Skeletal muscle cell (primary cell): ENCODE measurements at places on chromosomes 3 and 15.

DNA sequence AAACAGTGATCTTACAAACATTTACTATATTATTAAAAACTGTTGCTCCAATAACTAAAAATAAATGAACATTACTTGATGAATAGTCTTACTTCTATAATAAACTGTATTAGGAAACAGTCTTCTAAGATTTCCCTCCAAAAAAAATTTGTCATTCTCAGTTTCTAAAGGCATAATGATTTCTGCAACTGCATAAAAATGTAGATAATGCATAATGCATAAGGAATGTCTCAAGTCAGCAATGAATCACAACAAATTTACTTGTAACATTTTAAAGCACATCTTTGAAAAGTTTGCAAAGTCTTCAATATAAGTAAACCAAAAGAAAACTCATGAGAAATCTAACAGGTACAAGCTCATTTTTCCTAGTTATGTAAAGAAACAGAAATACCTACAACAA lies 113.5 kb downstream of the VPS13C start:
- DNase-seq = no peak

DNA sequence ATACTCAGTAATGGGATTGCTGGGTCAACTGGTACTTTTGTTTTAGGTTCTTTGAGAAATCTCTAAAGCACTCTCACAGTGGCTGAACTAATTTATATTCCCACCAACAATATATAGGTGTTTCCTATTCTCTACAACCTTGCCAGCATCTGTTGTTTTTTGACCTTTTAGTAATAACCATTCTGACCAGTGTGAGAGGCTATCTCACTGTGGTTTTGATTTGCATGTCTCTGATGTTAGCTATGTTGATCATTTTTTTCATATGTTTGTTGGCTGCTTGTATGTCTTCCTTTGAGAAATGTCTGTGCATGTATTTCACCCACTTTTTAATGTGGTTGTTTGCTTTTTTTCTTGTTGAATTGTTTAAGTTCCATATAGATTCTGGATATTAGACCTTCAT lies 98.2 kb upstream of the DCBLD2 start:
- no peak for DNase-seq

GRCh38 chr15:53978253-53978906 lies at the start of gene UNC13C:
Gene UNC13C, plus strand, starts transcription at chr15:53978441. Its CDS starts 34,463 bp downstream, at chr15:54012904.
- no peak for DNase-seq

DNA sequence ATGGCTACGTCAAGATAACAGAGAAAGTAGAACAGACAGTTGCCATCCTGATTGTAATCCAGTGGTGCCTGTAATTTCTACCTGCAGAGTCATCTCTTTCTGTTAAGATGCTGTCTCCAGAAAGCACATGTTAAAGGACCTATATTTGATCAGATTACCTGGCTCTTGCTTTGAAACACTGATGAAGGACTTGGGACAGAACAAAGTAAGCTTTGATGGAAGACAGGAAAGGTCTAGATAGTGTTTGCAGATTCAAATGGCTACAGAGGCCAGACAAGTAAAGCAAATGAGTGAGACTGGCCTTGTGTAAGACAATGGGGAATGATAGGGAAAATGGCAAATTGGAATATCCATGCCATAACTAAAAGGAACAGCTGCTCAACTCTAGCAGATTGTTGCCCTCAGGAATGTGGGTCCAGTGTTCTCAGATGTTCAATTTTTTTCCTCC lies 1.8 kb upstream of the GSK3B start:
- no peak for DNase-seq

DNA sequence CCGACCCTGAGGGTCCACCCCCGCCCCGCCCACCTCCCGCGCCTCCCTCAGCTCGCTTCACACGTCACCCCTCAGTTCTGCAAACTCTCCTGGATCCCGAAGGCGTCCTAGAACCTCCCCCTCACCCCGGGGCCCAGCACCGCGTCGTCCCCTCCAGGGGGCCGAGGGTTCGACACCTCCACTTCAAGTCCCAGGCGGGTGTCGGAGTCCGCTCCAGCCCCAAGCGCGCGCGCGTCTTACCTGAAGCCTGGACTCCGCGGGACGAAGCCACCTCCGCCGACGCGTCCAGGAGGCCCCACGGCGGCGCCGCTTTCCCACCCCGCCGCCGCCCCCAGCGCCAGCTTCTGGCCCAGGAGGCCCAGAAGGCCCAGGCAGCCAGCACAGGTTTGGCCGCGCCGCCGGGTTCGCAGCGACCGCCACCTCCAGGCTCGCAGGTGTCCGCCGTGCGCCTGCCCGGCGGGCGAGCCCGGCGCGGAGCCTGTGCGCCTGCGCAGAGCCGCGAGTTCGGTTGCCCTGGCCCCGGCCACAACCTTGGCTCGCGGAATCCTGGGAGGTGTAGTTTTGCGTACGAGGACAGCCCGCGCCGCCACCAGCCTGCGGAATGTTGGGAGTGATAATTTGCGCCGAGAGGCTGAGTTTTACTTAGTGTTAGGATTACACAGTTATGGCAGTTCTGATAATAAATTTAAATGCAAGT lies at the start of gene POMGNT2:
TSS of gene POMGNT2 (minus strand) at position 484 of the 697 bp plus-strand sequence. CDS start 24,648 bp downstream, outside the sequence.
- peak; percentile 25 for DNase-seq

DNA sequence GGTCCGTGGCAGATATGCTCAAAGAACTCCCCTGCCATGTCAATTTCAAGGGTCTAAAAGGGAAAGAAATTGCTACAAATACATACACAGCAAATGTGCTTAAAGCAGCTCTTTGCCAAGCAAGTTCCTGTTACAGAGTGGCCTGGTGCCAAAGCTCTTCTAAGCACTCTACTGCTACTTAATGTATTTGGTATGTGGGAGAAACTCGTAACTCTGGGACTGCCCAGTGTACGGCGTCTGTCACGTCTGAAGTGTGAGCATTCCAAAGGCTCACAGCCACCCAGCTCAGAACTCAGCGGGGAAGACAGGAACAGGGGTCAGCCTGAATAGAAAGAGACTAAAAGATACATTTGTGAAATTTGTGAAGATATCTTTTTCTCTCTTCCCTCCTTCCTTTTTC lies 54.6 kb downstream of the RBMS3 start:
- DNase-seq = peak; percentile 96

DNA sequence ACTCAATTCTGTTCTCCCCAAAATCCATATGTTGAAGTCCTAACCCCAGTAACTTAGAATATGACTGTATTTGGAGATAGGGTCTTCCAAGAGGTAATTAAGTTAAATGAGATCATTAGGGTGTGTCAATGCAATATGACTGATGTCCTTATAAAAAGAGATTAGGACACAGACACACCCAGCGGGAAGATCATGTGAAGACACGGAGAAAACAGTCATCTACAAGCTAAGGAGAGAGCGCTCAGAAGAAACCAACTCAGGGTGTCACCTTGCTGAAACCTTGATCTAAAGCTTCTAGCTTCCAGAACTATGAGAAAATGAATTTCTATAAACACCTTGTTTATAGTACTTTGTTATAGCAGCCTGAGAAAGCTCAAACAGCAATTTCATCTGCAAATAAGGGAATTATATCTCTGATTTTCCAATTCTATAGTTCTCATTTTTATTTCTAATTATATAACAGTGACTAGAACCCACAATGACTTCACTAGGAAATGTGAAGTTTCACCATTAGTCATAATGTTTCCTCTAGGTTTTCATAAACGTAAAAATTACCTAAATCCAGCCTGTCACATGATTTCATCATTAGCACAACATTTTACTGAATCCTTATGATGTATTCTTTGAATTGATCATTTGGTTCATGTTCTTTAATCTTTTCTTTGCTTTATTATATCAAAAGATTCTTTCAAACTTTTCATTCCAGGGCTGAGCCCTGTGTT lies 459.1 kb upstream of the MDFIC2 start:
- peak; percentile 24 for DNase-seq

DNA sequence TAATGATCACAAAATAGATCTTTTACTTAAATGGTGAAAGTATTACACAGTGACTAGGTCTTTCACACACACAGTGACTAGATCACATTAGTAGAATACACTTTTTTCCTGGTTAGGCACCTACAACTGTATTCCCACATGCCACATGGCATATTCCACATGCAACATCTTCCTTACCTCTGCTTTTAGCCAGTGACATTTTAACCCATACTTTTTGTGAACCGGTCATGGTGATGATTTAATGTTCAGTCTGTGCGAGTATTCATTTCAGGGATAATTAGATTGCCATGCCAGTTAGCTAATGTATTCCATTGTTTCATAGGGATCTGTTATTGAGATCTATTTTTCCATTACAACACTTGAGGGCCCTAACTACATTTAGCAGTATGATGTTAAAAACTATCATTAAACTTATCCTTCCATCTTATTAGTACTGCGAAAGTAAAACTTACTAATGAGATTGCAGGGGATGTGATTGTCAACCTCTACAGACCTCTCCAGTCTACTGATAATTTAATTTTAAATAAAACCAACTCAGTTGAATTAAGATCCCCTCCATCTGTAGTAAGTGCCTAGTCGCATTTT lies 28.3 kb downstream of the TSEN2 start:
- no peak for DNase-seq

- DNase-seq = no peak
Observed at GRCh38 chr3:149529099-149529498, 54.6 kb downstream of the TM4SF4 start.

- DNase-seq = no peak
Observed at GRCh38 chr3:188649521-188649920, 495.6 kb downstream of the LPP start.

- DNase-seq = no peak
Observed at GRCh38 chr15:68508485-68509189, 70.2 kb upstream of the CORO2B start.

GRCh38 chr3:3603351-3603750 lies 195.9 kb upstream of the LRRN1 start:
- DNase-seq = no peak

DNA sequence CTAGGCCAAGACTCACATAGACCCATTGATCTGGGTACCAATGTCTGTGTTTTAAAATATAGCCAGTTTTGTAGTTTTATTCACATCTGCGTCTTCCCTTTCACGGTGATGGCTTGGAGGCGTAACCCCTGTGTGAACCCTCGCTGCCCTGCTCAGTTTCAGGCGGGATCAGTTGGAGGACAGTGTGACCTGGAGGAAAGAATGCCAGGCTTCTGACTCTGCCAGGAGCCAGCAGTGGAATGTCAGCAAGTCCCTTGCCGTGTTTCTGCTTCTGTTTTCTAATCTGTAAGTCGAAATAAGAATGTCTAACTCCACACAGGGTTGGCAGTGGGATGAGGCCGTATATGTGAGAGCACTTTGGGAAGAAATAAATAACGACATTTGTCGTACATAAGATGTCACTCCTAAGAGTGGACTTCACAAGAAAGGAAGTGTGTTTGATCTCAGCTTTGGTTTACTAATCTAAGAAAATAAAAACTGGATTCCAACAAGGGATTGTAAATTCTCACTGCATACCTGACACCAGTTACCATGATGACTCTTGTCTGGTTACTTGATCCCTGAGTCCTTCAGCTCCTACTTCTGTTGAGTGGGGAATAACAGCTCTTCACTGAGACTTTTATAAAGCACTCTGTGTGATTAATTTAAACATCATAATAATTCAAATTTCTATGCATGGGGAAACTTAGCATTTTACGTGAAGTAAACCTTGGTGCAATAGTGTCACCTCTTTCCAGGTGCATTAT lies 6.3 kb upstream of the CA12 start:
- DNase-seq = no peak

DNA sequence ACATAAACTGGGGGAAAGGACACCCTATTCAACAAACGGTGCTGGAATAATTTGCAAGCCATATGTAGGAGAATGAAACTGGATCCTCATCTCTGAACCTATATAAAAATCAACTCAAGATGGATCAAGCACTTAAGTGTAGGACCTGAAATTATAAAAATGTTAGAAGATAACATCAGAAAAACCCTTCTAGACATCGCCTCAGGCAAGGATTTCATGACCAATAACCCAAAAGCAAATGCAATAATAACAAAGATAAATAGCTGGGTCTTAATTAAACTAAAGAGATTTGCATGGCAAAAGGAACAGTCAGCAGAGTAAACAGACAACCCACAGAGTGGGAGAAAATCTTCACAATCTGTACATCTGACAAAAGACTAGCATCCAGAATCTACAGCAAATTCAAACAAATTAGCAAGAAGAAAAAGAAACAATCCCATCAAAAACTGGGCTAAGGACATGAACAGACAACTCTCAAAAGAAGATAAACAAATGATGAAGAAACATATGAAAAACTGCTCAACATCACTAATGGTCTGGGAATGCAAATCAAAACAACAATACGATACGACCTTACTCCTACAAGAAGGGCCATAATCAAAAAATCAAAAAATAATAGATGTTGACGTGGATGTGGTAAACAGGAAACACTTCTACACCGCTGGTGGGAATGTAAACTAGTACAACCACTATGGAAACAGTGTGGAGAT lies 408.7 kb downstream of the CNTN6 start:
- no peak for DNase-seq
